ENCODE measurements at places on chromosomes 12 and 14.

GRCh38 chr14:99274346-99275221 lies 2.6 kb upstream of the BCL11B start:
- DNase-seq: peak; percentile 51

GRCh38 chr12:124457287-124458219 lies 109.9 kb downstream of the NCOR2 start:
- peak; percentile 85 for DNase-seq

GRCh38 chr12:130613131-130613530 lies 103.0 kb downstream of the RIMBP2 start:
- no peak for DNase-seq

- DNase-seq: no peak
Measured at GRCh38 chr12:50825372-50825838, 17.3 kb upstream of the TMPRSS12 start.

DNA sequence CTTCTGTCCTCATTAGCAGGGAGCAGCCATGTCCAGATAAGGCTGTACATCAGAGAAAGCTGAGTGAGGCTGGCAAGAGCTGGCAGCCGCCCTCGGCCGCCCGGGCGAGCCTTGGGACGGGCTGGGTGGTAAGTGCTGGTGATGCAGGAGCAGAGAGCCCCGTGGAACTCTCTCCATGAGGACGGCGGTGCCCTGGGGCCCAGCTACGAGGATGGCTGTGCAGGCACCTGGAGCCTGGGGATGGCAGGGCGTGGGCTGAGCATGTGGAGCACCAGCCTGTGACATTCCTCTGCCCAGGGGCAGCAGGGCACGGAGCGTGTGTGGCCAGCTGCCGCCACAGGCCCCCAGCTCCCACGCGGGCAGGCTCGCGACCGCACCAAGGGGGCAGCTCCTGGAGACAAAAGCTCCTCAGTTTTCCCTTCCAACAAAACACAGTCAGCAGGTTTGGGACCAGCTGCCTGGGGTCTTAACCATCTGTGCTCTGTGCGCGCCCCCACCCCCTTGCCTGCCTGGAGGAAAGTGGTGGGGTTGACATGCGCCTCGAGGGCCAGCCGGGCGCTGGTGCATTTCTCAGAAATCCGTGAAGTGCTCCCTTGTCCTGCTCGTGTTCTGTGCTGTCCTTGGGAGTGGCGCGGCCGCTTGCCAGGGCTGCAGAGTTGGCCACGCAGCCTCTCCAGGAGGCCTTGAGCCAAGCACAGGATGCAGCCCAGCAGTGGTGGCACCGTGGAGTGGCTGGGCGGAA lies 21.4 kb downstream of the PACS2 start:
- DNase-seq: peak; percentile 88

DNA sequence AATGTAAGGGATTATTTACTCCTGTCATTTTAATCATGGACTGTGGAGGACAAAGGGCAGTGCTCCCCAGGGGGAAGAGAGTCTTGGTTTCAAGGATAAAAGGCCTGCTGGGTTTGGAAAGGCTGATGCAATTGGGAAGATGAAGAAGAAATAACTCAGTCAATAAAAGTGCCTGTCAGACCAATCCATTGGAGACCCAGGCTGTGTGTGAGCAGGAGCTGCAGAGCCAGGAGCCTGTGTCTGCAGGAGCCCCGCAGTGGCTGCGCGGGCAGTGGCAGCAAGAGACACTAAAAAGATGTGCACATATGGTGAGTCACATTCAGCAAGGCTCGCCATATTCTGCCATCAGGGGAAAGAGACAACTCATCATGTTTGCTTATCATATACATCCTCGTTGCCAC lies 90.4 kb downstream of the CRACR2A start:
- no peak for DNase-seq

DNA sequence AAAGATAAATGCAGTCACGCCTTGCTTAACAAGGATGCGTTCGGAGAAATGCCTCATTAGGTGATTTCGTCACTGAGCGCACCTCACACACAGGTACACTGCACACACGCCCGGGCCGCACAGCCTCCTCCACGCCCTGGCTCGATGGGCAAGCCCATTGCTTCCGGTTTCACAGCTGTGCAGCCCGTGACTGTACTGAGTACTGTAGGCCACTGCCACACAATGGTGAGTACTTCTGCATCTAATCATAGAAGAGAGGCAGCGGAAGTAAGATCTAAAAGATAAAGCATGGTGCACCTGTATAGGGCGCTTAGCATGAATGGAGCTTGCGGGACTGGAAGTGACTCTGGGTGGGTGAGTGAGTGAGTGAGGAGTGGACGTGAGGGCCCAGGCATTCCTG lies 4.3 kb downstream of the RIMBP2 start:
- DNase-seq: no peak

DNA sequence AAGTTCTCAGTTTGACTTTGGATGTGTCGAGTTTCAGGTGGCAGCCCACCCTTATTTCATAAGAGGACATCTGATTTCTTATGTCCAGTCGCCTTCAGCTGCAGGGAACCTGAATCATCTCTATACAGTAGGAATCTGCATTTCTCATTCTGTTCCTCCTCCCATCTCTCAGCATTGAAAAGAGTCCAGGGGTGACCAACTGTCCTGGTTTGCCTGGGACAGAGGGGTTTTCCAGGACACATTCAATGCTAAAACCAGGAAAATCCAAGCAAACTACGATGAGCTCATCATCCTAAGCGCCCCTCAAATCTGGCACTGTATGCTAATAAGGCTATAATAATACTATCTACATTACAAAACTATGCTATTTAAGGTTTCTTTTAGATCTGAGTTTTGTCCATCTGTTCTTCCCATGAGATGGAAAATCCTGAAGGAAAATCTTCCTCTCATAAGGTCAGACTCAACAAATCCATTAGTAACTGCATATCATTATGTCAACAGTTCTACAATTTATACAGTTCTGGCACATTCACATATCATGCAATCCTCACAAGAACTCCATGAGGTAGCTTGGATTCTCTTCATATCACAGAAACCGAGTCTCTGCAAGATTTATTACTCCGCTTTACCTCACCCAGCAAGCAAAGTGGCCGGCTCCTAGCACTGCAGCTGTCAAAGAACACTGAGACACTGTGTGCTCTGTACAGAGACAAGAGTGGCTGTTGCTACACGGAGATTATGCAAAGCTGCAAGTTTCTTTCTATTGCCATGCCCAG lies 15.6 kb upstream of the CALM1 start:
- peak; percentile 63 for DNase-seq

GRCh38 chr14:98093111-98093510 lies 1178.9 kb downstream of the BCL11B start:
- no peak for DNase-seq

- DNase-seq: no peak
Measured at GRCh38 chr14:59256331-59256730, 67.9 kb downstream of the DAAM1 start.

GRCh38 chr14:90398841-90399540 lies 2.2 kb downstream of the CALM1 start:
- DNase-seq: no peak

DNA sequence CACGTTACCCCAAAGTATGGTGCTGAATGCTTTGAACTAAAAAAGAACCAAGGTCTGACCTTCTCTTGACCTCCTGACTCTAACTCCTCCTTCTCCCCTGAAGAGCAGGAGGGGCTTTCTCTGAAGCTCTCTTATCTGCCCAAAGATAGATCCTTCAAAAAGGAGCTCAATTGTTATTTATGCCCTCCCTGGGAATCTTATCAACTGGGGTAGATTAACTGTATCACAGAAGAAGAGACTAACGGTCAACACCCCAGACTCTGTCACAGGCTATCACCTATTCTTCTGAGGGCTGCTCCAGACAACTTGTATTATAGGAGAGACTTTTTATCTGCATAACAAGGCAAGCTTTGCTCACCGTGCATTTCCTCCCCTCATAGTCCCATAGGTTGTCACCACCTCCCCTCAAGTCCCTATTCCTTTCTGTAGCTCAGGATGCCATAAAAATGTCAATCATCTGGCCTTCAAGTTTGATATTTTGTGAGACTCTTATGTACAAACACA lies 86.6 kb downstream of the PAPLN start:
- no peak for DNase-seq

DNA sequence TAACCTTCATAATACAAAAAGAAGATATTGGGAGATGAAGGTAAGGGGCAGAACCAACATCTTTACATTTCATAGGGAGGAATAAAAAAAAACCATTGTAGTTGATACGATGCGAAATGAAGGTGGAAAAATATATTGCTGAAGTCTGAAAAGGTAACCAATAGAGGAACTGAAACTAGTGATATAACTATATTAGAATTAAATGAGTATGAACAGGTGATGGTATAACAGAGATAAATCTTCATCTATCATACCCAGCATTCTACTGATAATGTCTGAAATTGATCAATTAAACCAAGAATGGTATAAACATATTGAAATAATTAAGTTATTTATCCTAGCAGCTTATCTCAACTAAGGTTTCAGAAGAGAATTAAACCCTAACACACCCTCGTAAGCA lies 332.1 kb downstream of the NELL2 start:
- no peak for DNase-seq

- no peak for DNase-seq
Measured at GRCh38 chr14:97267509-97267908, 470.3 kb downstream of the VRK1 start.

DNA sequence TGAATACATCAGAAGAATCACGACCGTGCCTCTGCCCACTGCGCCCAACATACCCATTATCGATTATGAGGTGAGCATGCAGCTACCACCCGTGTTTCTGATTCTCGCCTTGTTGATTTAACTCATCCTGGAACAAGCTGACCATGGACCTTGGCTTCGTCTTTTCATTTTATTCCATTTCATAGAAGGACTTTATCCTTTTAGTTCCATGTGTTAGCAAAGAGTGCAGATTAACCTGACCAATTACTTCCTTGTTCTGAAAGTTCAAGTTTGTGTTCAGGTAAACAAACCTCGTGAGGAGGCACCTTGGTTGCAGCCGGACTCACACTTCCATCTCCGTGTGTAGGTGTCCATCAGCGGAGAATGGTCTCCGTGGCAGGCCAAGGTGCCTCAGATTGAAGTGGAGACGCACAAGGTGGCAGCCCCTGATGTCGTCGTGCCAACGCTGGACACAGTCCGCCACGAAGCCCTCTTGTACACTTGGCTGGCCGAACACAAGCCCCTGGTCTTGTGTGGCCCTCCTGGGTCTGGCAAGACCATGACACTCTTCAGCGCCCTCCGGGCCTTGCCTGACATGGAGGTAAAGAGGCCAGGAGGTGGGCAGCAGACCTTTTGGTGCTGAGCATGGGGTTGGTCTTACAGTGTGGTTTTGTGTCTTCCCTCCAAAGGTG lies 52.2 kb downstream of the DYNC1H1 start:
- no peak for DNase-seq

GRCh38 chr12:55682087-55682796 lies 25.5 kb downstream of the ITGA7 start:
- no peak for DNase-seq

DNA sequence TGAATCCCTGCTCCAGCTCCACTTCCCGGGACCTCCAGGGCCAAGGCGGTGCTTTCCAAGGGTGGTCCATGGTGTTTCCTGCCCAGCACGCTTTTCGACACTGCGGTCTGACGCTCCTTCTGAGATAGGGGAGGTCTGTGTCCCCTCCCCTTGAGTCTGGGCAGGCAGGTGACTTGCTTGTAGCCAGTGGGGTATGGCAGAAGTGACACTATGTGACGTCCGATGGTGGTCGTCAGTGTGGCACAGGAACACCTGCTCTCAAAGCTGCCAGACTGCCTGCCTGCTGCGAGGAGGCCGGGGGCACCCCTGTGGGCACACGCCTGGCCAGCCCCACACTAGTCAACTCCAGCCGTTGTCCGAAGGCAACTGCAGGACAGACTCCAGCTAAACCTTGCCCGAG lies 16.0 kb upstream of the TRAF3 start:
- DNase-seq: no peak

DNA sequence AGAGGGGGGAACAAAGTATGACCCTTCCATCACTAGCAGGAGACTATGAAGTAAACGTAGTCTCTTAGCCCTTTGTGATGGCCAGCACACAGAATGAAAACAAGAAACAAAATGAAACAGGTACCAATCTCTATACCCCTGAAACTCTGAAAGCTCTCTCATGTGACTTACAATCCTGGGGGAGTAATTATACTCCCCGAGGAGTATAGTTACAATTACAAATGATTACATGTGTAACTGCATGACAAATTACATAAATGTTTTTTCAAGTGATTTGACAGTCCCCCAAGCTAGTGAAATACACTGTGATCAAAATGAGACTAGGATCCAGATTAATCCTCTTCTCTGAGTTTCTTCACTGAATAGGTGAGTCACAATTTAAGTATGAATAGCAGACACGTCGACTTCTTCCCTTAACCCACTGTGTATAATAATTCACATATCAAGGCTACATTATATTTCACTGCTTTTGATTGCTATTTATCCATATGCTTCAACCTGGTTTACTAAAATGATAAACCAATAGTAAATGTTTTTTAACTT lies 74.0 kb downstream of the SPTSSA start:
- no peak for DNase-seq

DNA sequence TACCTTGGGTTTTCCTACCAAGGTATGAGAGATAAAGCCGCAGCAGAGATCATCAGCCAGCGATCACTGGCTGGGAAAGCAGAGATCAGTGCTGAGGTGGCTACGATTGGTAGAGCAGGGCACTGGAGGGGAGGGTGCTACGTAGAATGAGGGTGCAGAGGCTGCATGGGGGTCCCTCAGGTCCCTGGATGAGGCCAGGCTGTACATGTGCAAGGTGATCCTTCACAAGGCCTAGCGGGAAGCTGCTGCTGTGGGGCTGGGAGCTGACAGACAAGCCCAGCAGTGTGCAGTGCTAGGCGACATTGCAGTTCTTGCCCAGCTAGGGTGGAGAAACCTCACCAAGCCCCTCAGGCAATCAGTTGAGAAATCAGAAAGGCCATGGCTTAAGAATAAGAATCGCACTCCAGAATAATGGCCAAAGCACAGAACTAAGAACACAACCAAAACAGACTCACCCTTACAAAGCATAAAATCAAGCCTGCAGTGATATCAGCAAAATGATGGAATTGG lies 37.2 kb upstream of the GPR132 start:
- DNase-seq: no peak

DNA sequence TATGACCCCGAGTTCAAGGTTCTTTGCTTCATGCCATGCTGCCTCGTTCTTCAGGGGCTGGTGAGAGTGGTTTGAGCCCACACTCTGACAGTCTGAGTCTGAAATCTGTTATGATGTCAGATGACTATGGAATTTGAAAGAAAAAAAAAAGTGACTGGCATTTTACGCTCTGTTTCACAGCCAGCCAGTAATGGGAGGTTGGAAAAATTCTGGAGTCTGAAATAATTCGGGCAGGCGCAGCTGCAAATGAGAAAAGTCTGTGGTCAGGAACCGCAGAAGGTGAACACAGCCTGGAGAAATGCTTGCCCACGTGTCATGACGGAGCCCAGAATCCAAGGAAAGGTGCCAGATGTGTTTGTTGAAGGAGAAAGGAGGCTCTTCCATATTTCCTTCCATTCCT lies 269.8 kb upstream of the PWP1 start:
- no peak for DNase-seq

GRCh38 chr12:81759190-81760051 lies at the start of gene PPFIA2:
Gene PPFIA2, minus strand, starts transcription at chr12:81759350.
- peak; percentile 25 for DNase-seq

DNA sequence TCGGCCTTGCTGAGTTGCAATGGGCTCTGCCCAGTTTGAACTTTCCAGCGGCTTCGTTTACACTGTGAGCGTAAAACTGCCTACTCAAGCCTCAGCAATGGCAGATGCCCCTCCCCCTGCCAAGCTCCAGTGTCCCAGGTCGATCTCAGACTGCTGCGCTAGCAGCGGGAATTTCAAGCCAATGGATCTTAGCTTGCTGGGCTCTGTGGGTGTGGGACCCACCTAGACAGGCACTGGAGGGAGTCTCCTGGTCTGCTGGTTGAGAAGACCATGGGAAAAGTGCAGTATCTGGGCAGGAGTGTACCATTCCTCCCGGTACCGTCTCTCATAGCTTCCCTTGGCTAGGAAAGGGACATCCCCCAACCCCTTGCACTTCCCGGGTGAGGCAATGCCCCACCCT lies 88.2 kb downstream of the KLHL28 start:
- no peak for DNase-seq
